Peyer's patch (tissue), 4 donors: ENCODE measurements at places on chromosomes 4 and X. TPM values are rescaled to one million over a fixed set of nuclear protein-coding genes. Genes with fewer than 3 reads are reported as not detected.

DNA sequence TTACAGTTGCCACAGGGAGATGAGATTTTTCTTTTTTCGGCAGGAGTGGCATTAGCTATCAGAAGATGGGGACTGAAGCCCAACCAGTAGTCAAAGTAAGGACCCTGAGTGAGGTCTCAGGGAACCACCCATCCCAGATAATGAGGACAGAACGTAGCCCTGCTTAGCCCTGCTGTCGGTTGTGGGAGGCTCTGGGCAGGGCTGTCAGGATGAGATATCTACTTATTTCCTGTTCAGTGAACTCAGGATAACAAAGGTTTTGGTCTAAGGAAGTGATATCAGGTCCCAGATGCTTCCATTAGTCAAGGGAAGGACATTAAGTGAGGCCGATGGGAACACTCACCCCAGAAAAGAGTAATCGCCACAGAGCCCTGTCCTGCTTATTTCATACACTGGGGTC is 2.3 kb downstream of the MAGEB16 start:
- DNase-seq: no peak

DNA sequence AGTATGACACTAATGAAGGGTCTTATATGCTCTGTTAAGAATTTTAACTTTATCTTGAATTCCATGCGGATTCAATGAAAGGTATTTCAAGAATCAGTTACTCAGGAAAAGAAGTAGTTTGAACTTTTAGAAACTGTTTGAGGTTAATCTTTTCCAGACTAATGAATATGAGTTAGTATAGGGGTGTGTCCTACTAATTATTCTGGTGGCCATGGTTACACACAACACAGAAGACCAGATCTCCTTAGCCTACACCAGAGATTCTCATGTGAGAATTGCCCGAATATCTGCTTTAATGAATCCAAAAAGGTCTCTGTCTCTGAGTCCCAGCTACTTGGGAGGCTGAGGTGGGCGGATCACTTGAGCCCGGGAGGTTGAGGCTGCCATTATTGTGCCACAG is 100.4 kb downstream of the MMRN1 start:
- no peak for DNase-seq

DNA sequence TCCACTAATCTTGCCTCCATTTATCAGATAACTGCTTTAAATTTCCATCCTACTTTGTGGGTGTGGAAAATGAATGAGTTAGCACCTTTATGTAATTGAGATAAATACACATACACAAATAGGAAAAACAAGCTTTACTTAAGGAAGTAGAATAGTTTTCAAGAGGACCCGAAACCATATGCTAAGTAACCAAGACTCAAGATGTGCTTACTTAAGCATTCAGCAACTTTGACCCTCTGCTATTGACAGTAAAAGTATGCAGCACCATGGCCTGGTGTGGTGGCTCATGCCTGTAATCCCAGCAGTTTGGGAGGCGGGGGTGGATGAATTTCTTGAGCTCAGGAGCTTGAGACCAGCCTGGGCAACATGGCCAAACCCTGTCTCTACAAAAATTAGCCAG is 29.9 kb downstream of the RNF175 start:
- no peak for DNase-seq

DNA sequence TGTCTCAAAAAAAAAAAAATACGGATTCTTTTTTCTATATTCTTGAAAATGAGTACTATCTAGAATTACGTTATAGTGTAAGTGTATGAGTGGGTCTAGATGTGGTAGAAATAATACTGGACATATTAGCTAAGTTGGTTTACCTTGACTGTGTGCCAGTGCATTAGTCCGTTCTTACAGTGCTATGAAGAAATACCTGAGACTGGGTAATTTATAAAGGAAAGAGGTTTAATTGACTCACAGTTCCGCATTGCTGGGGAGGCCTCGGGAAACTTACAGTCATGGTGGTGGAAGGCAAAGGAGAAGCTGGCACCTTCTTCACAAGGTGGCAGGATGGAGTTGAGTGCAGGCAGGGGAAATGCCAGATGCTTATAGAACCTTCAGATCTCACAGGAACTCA is 92.4 kb downstream of the ARHGAP10 start:
- DNase-seq: no peak

- DNase-seq: no peak
These were observed 55.4 kb upstream of the TLR3 start for GRCh38 chr4:186013419-186014186.

Gene CXCR3
- 4.4 TPM for total RNA-seq

Gene GLRB
- not detected for total RNA-seq
